MM.1S (cell line): ENCODE measurements at places on chromosomes 2 and 18.

DNA sequence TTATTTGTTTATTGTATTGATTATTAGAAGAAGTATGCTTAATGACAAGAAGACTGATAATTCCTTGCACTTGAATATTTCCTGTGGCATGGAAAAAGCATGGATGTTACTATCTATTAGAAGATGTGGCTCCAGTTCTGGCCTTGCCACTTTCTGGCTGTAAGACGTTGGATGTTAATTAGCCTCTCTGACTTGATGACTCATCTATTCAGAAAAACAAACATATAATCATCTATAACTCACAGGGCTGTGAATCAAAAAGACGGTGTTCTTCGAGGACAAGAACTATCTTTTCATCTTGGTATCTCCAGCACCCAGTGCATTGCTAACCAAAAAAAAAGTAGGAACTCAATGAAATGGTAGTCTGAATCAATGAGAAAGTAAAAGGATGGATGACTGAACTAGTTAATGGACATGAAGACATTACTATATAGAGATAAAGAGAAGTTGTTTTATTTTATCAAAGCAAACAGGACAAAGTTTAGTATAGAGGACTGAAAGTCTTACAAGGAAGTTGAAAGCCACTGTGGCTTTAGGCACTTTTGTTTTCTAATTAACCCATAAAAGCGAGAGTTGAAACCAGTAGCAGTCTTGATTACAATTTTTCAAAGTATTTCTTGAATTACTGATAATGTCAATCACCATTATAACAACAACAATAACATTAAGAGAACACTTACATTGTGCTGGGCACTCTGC, 145.3 kb downstream of the RND3 start:
- no peak for DNase-seq

- no peak for DNase-seq
Observed at GRCh38 chr18:37361335-37362157, 204.1 kb downstream of the CELF4 start.

GRCh38 chr2:119369845-119370244, 3.1 kb downstream of the DBI start:
- no peak for DNase-seq

DNA sequence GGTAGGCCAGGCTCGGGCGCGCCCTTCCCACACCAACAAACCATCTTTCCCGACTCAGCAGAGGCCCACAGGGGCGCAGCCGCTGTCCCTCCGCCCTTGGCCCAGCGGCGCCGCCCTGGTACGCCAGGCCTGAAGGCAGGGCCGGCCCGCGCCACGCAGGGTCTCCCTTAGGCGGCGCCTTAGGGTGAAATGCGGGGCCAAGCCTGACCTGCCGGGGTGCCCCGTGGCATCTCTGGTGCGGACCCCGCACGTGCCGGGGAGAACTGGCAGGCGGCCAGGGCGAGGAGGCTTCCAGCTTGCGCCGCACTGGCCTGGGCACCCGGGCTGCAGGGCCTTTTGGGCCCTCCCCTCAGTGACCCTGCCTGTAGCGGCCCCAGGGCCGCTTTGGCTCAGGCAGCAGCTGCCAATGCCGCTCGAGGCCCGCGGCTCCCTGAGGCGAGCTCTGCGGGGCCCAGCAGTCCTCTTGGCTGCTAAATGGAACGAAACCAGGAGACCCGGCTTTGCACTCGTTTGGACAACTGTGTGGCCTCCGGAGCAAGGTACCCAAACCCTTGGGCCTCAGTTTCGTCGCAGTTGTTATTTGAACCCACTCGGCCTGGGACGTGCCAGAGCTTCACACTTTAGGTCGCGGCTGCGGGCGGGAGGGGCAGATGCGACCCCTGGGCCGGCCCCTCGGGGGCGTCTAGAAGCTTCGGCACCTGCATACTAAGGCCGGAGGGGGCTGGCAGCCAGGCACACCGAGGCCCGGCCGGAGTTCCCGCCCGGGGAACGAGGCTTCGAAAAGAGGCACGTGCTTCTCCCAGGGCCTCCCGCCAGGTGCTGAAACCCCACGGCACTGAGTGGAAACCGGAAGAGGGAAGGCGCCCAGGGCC, 8.5 kb downstream of the OTX1 start:
- no peak for DNase-seq

GRCh38 chr18:2146754-2147153, 424.6 kb downstream of the METTL4 start:
- no peak for DNase-seq

GRCh38 chr2:133841900-133842299, 273.6 kb upstream of the NCKAP5 start:
- DNase-seq, result no peak

GRCh38 chr18:50465211-50466153, 90.6 kb downstream of the SKA1 start:
- DNase-seq, result no peak

GRCh38 chr2:72214429-72215143, 66.9 kb upstream of the CYP26B1 start:
- no peak for DNase-seq

GRCh38 chr2:230447455-230448451, 31.8 kb downstream of the SP100 start:
- peak; percentile 88 for DNase-seq

DNA sequence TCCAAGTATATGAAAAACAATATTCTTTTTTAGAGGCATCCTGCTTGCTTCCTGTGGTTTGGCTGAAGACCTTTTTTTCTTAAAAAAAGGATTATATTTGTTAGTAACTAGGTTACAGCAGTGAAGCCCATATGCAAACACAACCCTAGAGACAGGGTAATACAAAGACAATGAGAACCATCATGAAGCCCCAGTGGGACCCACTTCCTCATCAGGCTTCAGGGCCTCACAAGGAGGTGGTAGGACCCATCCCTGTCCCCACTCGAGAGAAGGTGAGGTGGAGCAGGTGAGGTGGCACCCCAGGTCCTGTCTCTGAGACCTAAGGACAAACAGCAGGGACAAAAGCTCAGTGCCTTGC, 80.3 kb downstream of the EDAR start:
- DNase-seq, result no peak

GRCh38 chr2:12326449-12327190, 390.1 kb upstream of the TRIB2 start:
- DNase-seq, result no peak

DNA sequence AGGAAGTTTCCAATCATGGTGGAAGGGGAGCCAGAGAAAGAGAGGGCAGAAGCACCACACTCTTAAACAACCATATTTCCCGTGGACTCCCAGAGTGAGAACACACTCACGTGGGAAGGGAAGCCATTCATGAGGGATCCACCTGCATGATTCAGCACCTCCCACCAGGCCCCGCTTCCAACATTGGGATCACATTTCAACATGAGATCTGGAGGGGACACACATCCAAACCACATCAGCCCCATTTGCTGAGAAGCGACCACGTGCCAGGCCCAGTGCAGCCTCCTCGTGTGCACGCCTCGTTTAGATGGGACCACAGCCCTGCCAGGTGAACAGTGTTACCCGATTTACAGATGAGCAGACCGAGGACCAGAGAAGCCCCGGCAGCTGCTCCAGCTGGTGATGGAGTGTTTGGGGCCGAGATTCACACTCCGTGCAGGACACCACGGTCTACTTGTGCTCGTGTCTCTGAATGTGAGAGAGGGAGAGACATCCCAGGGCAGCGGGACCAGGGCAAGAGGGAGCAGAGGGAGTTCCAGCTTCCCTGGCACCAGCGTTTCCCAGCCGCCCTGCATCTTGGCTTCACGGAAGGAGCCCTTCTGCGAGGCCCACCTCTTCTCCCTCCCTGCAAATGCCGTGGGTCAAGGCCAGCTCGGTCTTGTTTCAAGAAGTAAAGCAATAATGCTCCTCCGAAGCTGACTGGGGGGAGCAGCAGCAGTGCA, 76.9 kb upstream of the ODC1 start:
- DNase-seq, result no peak

GRCh38 chr2:127619203-127619590, 26.8 kb upstream of the GPR17 start:
- DNase-seq, result no peak
